ENCODE measurements at places on chromosomes 2 and 18. TPM values are rescaled to one million over a fixed set of nuclear protein-coding genes. Genes with fewer than 3 reads are reported as not detected.

Gene AKAIN1
- total RNA-seq: not detected

Gene HOXD10
- total RNA-seq: not detected

Gene CTNNA2
- total RNA-seq: not detected

Gene HOXD4
- not detected for total RNA-seq

Gene PRSS56
- not detected for total RNA-seq

Gene ALPP
- not detected for total RNA-seq

Gene PRKAG3
- not detected for total RNA-seq

Gene CHRNA1
- total RNA-seq: not detected

Gene KCNK3
- total RNA-seq: not detected

Gene OBSL1
- total RNA-seq: 0.94 TPM

Gene TMEM169
- 2.7 TPM for total RNA-seq

Gene SLC9A4
- total RNA-seq: not detected

Gene RTKN
- total RNA-seq: 1.4 TPM

Gene GULP1
- not detected for total RNA-seq

Gene YES1
- total RNA-seq: 14.2 TPM
